Chondrocyte (in vitro differentiated cells): ENCODE measurements at places on chromosomes 12 and 14.

DNA sequence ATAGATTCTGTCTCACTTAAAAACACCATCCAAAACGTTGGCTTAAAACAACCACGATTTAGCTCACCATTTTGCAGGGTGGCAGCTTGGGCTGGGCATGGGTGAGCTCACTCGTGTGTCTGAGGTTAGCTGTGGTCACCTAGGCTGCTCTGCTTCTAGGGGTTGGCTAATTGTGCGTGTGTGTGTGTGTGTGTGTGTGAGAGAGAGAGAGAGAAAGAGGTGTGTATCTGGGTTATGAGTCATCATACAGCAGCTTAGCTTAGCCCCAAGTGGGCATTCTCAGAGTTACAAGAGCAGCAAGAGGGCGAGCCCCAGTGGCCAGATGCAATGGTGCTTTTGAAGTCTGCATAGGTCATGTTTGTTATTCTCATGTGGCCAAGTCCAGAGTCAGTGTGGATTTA is 6.0 kb downstream of the FBXW8 start:
- DNase-seq = no peak

DNA sequence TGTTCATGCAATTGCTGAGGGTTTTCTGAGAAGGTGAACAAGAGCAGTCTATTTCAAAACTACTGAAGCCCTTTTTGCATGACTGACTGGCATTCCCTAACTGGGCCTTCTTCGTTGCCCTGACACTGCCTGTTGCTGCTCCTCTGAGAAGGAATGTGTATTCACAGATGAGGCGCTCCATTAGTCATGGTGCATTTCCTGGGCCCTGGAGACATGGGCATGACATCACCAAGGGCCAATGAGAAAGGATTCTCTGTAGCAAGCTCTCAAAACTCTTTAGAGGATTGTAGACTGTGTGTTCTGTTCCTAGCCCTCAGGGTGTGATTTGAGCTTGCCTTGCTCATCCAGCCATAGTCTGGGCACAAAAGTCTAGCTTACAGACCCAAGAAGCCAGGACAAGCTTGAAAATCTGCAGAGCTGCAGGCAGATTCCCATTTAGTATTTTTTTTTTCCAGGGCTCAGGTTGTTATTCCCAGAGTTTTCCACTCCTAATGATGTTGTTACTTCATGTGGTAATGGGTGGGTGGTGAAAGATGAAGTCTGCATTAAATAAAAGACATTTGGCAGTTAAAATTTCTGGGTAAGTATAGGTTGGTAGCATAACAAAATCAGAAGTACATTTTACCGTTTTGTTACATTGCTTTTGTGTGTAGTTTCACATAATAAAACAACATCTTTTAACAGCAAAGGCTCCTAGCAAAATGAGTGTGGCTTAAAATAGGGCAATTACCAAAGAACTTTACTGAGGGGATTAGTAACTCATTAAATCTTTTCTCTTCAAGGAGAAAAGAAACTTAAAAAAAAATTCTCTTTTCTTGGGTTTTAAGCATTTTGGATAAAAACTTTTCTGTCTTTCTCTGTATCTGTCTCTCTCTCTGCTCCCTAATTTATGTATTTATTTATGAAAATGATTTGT is 318.4 kb downstream of the RAD51B start:
- DNase-seq = no peak

GRCh38 chr14:54715239-54715638 is 148.3 kb downstream of the SAMD4A start:
- DNase-seq = no peak

DNA sequence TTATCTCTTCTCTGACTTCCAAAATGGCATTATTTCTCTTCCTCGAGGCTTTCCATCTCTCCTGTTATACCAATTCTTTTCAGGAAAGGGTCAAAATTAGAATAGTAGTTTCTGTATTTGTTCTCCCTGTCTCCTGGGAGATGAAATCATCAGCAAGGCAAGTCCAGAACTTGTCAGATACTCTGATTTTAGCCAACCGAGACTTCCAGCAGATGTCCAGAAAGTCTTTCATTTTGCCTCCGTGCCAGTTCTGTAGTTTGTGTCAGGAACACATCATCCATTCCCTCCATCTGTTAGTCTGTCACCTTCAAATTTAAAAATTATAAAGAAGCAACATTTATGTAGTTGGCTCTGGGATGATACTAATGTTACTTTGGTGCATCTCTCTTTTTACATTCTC is 275.7 kb downstream of the CCDC59 start:
- DNase-seq = no peak

DNA sequence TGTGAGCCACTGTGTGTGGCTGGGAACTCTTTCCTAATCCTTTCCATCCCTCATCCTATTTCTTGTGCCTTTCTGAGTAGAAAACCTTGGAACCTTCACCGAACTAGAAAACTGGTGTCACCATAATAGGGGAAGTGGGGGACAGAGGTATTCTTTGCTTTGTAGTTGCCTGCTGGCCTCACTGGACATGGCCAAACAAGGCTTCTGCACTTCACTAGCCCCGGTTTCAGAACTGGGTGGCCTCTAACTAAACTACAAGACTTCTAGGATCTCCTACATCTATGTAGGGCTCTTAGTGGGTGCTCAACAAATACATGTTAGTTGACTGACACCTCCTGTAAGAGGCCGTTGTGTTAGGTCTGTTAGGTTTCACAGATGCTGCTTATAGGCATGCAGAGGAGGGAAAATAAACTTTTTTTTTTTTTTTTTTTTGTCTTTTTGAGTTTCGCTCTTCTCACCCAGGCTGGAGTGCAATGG is 597 bp upstream of the CIROP start:
- DNase-seq = no peak

DNA sequence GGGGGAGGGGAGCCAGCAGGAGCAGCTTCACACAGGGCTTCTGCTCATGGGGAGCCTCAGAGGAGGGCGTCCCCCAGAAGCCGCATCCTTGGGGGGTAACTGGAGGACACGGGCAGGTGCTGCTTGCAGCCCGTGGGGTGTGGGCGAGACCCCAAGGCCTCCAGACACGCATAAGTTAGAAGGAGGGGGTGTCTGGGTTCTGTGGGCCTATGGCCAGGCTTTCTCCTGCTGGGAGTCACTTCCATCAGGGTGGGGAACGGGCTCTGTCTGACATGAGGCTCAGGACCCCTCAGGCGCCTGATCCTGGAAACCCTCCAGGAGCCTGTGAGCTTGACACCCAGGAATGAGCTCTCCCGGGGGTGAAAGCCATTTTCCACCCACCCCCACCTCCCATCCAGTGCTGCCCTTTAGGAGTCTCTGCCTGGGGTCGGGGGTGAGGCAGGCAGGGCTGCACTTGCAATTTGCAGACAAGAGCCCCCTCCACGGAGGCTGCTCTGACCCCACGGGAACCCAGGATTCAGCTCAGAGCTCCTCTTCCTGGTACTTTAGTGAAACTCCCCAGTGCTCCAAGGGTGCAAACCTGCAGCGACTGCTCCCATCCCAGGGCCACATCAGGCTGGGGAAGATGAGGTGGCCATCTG is 325.7 kb downstream of the ADGRD1 start:
- peak; percentile 79 for DNase-seq

- DNase-seq = no peak
Observed at GRCh38 chr14:64574371-64575107, 24.8 kb downstream of the PPP1R36 start.

- DNase-seq = no peak
Observed at GRCh38 chr14:55028066-55028465, 1.0 kb downstream of the SOCS4 start.

DNA sequence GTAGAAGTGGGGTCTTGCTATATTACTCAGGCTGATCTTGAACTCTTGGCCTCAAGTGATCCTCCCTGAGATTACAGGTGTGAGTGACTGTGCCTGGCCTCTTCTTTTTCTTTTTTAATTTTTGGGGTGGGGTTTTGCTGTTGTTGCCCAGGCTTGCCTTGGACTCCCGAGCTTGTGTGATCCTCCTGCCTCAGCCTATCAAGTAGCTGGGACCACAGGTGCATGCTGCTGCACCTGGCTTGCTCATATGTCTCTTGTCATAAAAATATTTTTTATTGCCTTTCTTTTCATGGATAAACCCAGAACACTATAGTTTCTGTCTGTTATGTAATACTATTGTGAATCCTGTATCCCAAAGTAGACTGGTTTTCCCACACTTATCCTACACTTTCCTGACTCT is 26.0 kb downstream of the SCYL2 start:
- no peak for DNase-seq

DNA sequence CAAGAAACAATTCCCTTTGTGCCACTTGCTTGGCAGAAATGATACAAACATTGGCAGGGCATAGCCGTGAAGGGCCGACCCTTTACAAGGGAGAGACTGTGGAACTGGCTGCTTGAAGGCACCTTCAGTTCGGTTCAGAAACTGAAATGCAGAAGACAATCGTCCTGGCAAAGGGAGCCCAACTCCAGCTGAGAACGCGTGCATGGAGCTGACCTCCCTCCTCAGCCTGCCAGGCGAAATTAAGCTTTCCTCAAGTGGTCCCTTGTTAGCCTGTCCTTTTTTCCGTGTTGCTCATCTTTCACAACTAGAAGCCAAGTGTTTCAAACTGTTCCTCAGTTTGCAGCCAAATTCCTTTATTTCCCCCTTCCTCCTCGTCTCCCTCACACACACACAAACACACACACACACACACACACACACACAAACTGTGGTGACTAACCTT is 8.1 kb downstream of the LGR5 start:
- no peak for DNase-seq

GRCh38 chr14:80959496-80959895 is 4.1 kb downstream of the TSHR start:
- no peak for DNase-seq

- DNase-seq = no peak
Observed at GRCh38 chr14:54947230-54947629, 44.6 kb upstream of the GCH1 start.

DNA sequence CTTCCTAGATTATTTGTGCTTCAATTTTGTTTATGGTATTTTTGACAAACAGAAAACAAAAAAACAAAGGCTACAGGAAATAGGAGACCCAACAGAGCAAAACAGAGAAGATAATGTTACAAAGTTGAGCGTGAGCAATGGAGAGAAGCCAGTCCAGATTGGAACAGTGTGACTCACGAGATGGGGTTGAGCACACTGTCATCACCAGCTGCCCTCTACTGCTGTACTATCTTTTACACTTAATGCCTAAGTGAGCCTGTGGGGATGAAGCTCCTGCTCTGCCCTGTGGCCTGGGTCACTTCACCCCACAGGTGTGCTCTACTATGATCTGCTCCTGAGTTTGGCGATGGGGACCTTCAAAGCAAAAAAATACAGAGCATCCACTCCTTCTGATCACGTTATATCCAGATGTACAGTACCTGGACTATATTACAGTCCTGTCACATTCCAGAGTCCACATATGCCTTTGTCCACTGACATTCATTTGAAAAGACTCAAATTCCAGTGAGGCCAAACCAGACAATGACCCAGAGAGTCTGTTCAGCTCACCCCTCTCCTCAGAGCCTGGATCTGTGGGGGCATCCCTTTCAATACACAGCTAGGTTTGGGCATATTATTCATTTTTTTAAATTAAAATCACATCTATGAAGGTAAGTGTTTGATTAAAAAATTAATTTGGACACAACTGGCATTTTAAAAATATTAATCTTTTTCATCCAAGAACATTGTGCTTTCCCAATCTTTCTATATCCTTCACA is 4.4 kb downstream of the IPO8 start:
- DNase-seq = no peak

- DNase-seq = no peak
Observed at GRCh38 chr14:33699300-33699983, 251.4 kb downstream of the EGLN3 start.

- DNase-seq = no peak
Observed at GRCh38 chr12:94305130-94305957, 154.3 kb downstream of the CEP83 start.

GRCh38 chr12:39070775-39071174 is 165.4 kb upstream of the CPNE8 start:
- no peak for DNase-seq

DNA sequence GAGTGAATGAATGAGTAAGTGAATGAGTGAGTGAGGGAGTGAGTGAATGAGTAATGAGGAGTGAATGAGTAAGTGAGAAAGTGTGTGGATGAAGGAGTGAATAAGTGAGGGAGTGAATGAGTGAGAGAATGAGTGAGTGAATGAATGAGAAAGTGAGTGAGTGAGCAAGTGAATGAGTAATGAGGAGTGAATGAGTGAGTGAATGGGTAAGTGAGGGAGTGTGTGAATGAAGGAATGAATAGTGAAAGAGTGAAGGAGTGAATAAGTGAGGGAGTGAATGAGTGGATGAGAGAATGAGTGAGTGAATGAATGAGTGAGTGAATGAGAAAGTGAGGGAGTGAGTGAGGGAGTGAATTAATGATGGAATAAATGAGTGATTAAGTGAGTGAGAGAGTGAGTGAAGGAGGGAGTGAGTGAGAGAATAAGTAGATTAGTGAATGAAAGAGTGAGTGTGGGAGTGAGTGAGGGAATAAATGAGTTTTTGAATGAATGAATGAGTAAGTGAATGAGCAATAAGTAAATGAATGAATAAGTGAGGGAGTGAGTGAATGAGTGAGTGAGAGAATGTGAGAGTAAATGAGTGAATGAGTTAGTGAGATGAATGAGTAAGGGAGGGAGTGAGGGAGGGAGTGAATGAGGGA is 364.5 kb downstream of the ADGRD1 start:
- no peak for DNase-seq

- DNase-seq = peak; percentile 72
Observed at GRCh38 chr14:100334904-100335303, 11.8 kb downstream of the SLC25A47 start.

- DNase-seq = no peak
Observed at GRCh38 chr14:54278087-54278486, 118.7 kb upstream of the CDKN3 start.

GRCh38 chr12:87234898-87235297 is 794.3 kb downstream of the C12orf50 start:
- no peak for DNase-seq

DNA sequence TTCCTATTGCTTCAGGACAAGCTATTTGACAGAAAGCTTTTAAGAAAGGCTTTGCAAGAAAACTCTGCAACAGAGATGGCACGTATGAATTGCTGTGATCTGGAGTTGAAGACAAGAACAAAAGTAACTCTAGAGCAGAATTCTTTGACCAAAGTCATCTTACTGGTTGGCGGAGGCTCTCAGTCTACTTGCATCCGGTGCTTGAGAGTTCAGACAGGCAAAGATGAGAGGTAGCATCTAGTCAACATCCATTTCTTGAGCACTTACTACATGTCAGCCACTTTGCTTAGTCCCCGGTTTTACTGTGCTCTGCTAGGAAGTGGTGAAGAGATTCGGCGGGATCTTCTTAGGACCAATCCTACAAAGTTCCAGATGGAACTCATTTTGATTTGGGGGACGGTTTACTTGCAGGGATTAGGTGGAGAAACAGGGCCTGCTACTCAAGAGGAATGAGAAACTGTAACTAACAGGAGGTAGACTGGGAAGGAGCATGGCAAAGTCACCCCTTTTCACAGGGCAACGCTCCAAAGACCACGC is 404 bp upstream of the CCDC91 start:
- no peak for DNase-seq

- peak; percentile 58 for DNase-seq
Observed at GRCh38 chr12:131795690-131796410, 32.3 kb upstream of the MMP17 start.

DNA sequence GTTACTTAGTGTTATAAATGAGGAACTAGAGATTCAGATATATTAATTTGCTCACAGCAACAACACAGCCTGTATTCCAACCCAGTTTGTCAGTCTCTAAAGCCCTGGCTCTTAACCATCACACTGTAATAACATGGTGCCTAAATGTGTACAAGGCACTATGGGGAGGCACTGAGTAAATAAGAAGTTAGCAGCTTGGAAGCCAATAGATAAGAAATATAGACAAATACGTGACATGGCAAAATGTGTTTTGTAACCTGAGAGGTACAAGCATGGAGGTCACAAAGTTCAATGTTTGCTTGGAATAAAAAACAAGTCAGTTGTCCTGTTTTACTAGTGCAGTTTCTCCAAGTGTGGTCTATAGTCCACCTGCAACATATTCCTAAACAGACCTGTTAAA is 16.3 kb upstream of the SLCO1A2 start:
- no peak for DNase-seq
